ENCODE measurements at places on chromosomes 3 and 15.

DNA sequence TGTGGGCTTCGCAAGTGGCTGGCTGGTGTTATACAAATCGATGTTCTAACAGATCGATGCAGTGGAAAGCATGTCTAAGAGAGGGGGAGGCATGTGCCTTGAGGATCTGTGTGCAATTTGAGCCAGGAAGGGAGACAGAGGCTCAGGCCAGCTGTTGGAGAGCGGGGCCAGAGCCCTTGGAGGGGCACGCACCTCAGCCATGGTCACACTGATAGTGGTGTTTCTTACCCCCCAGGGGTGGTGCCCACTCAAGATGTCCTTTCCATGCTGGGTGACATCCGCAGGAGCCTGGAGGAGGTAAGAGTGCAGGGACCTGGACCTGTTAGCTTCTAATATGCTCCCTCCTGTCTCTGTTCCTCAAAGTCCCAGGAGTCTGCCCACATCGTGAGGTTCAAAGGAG, 3.8 kb upstream of the ABTB1 start:
- no peak for DNase-seq

- no peak for DNase-seq
These were observed 163.4 kb upstream of the NR2E3 start for GRCh38 chr15:71646767-71647486.

GRCh38 chr3:58783845-58784244, 117.3 kb upstream of the FAM3D start:
- DNase-seq = no peak

DNA sequence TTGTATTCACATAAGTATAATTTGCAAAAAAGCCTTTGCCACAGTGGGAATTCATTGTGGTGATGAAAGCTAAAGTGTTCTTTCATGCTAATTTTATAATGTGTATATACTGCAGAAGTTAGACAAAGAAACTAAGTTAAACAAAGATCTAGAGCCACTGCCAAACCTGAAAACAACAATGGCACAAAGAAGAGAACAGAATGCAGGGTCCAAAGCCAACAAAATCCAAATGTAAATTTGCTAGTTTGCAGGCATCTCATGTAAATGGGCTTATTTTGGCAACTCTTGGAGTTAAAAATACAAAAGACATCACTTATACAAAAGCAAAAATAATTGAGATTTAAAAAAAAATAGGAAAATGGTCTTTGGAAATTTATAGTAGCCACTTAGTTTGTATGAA, 123.0 kb downstream of the TCF12 start:
- DNase-seq = no peak

GRCh38 chr3:130925628-130926027, 31.7 kb downstream of the ATP2C1 start:
- DNase-seq = no peak

DNA sequence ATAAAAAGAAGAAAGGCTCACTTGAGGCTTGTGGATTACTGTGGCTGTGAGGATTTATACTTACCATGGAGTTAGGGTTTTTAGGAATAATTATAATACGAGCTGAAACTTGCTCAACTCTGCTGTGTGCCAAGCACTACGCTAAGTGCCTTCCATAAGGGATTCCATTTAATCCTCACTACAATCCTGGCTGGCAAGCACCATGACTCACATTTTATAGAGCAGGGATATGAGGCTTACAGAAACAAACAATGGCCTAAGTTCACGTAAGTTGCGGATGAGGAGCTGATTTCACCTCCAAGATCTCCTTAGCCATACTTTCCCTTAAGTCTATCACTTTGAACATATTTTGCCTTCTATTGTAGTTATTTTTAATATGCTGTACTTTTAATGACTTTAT, 43.9 kb upstream of the ARL8B start:
- no peak for DNase-seq

- DNase-seq = no peak
These were observed 561.8 kb downstream of the FGF12 start for GRCh38 chr3:192165552-192165951.

DNA sequence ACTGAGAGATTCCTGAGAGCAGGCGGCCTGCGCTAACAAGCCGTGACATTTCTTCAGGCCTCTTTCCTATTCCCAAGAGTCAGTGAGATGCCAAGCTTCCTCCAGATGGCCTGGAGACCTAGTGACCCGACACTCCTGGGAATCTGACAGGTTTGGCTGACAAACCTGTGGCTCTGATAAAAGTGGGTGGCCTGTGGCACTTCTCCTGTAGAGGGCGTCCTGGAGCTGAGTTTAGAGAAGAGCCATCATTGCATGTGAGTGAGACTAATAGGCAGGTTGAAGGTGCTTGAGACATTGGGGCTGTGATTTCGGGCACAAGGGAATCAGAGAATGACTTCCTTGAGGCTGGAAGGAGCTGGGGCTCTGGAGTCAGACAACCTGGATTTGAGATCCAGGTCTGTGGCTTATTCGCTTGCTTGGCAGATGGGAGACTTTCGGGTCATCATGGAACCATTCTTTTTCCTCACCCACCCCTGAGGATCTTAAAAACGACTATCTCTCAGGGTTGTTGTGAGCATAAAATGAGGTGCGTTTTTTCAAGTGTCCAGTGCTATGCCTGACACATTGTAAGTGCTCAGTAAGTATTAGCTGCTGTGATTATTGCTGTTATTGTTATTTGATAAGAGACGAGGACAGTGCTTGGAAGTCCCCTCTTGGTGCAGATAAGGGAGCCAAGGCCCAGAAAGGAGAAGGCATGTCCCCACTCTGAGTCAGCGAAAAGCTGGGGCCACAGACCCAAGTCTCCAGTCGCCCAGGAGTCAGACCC, 77.2 kb downstream of the SCN10A start:
- no peak for DNase-seq

GRCh38 chr3:12235691-12236090, 53.2 kb upstream of the PPARG start:
- no peak for DNase-seq

- no peak for DNase-seq
These were observed 186.7 kb downstream of the TJP1 start for GRCh38 chr15:29635513-29636098.

DNA sequence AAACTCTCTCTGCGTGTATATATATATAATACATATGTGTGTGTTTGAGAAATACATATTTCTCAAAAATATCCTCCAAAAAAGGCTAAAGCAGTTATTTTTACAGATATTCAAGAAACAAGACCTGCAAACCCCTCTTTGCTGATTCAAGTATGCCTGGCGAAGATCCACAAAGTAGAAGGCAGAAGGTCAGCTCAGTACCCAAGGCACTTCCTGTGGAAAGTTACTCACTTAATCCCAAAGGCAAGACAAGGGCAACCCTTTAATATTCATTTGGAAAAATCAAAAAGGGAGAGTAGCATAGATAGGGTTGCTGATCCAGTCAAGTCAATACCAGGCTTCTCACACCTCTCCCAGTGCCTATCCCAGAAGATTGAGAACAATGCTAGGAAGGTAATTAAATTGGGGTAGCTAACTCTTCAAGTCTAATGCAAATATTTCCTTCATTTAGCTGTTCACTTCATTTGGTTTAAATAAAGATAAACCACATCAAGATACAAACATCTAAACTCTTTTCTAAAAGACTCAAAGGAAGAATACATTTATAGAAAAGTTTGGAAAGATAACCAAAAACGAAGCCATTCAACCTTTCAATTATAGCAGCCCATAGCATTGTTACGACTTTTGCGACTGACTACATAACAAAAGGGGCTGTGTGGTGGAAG, 7.2 kb downstream of the COX17 start:
- DNase-seq = no peak

GRCh38 chr3:107990926-107991325, 99.9 kb downstream of the CD47 start:
- no peak for DNase-seq

GRCh38 chr3:95120921-95121320, 1058.1 kb downstream of the NSUN3 start:
- DNase-seq = no peak

DNA sequence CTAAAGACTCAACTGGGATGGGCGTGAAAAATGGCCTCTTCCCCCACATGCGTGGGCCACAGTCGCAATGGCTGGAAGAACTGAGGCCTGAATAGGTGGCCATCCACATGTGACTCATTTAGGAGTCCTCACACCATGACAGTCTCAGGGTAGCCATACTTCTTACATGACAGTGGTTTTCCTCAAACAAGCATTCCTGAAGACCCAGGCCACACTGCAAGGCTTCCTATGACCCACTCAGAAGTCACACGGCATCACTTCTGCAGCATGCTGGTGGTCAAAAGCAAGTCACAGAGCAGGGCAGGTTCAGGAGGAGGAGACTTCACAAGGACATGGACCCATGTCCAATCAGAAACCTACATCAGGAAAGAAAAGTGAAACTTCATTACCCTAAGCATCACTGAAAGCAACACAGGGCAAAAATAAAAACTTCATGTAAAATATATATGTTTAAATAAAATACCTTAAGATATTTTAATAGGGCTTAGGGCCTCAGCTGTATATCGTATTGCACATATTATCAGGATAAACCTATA, 257.1 kb downstream of the OPA1 start:
- no peak for DNase-seq

- DNase-seq = no peak
These were observed at the start of gene PAQR5 for GRCh38 chr15:69298697-69299441. Gene PAQR5 (plus strand): TSS chr15:69298912. CDS start chr15:69360081, 61,169 bp downstream.

- DNase-seq = no peak
These were observed 33.3 kb downstream of the SLC24A1 start for GRCh38 chr15:65655026-65655425.

DNA sequence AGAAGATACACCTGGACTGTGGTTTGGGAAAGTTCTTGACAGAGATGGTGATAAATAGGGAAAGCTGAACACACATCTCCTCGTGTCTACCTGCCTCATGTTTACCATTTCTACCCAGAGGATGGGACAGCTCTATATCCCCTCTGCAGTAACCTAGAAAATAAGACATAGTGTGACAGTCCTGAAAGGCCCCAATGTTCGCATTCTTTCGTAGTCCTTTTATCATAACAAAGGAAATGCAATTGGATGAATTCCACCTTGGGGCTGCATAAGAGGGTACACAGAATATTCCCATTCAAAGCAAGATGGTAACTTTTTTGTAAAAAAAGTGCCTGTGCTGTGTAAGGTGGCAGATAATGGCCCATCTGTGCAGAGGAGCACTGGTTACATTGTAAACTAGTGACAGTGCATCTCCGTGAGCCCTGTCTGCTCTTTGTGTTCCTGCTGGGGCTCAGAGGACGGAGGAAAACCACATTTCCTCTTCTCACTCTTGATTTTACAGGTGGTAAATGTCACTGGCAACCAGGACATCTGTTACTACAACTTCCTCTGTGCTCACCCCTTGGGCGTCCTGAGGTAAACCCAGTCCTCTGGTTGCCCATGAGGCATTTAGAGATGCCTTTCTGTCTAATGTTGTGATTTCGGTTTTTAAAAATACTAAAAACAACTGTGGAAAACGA, 74.3 kb downstream of the SIDT1 start:
- DNase-seq = no peak

GRCh38 chr3:27578032-27578431, 93.8 kb upstream of the SLC4A7 start:
- no peak for DNase-seq

DNA sequence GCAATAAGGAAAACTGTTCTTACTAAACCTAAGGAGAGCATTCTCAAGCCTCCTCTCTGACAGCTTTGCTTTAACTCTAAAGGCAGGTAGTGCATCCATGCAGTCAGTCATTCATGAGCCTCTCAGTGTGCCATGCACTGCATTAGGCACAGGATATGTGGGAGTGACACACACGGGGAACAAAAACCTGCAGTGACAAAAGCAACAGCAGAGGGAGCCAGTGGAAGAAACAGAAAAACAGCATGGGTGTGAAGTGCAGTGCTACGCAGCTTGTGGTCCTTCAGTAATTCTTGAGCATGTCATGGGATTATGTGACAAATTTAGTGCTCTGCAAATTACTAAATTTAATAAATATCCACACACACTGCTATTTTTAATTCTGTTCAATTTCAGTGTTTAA, 230.7 kb downstream of the BBX start:
- no peak for DNase-seq

- no peak for DNase-seq
These were observed 42.0 kb downstream of the WWTR1 start for GRCh38 chr3:149615731-149616221.

- no peak for DNase-seq
These were observed 303.3 kb upstream of the ATP10A start for GRCh38 chr15:26166429-26166828.

DNA sequence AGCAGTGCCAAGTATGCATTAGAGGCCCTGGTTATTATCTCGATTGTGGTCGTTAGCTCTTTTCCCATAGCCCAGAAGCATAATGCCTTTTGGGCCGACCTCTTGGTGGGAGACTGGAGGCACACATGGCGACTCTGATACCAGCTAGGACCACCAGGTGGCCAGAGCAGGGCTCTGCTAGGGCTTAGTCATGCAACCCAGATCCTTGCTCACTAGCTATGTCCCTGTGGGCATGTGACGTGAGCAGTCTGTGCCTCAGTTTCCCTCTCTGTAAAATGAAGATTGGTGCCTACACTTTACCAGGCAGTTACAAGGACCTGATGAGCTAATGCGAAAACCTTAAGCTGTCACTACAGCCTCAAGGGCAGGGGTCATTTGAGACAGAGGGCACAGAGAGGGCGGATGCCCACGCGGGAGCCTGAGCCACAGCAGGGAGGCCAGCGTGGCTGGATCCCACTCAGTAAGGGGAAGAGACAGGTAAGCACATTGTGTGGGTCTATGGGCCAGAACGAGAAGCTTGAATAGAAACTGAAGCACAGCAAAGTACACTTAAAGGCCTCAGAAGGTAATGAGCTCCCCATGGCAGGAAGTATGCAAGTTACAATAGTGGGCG, 8.8 kb downstream of the KLF15 start:
- no peak for DNase-seq

DNA sequence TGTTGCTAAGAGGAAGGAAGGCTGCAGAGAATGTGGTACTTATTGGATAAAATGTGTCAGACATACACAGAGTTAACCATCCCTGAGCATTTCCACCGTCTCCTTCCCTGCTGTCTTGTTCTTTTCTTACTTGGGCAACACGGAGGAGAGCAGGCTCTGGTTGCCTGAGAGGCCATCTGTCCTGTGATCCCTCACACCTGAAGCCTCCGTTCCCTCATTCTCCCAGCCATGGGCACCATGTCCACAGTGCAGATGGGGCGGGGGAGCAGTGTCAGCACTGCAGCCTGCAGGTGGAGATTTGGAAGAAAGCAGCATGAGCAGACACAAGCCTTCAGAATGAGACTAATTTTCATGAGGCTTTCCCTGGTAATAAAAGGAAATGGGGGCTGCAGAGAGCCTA, 133.7 kb downstream of the CHCHD6 start:
- no peak for DNase-seq

GRCh38 chr3:114424337-114424736, 130.5 kb downstream of the TIGIT start:
- DNase-seq = no peak

- DNase-seq = no peak
These were observed 888.4 kb downstream of the ROBO1 start for GRCh38 chr3:78879295-78879860.
